GM10248 (cell line): ENCODE measurements at places on chromosomes 11 and 22.
A peak's percentile ranks its signal among the peaks of the same experiment; 100 is the strongest.

DNA sequence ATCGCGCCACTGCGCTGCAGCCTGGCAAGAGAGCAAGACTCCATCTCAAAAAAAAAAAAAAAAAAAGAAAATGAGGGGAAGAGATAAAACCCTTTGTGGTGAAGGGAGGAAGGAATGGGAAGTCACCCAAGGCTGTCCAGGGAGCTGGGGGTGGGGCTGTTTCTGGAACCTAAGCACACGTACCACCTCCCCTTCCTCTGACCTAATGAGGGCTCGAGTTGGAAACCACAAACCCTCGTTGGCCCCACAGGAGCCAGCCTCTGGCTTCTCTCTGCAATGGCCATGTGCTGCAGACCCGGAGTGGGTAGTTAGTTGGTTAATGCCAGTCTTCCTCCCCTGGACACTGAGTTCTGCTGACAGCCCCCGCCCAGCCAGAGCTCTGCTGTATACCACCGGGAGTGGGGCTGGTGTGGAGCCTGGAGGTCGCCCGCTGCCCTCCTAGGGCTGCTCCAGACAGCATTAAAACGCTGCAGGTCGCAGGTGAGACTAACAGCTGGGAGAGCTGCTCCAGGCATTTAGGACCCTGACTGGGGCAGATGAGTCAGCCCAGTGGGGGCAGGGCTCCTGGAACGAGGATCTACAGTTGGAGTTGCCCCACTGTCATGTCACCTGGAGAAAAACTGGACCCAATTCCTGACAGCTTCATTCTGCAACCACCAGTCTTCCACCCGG, at the start of gene LGALS12:
Gene LGALS12 (plus strand): TSS at position 228 of the 672 bp plus-strand sequence. CDS start 375 bp downstream, at position 603.
- DNase-seq: peak; percentile 19

- DNase-seq: no peak
These were observed 10.5 kb downstream of the EHD1 start for GRCh38 chr11:64867748-64868462.

DNA sequence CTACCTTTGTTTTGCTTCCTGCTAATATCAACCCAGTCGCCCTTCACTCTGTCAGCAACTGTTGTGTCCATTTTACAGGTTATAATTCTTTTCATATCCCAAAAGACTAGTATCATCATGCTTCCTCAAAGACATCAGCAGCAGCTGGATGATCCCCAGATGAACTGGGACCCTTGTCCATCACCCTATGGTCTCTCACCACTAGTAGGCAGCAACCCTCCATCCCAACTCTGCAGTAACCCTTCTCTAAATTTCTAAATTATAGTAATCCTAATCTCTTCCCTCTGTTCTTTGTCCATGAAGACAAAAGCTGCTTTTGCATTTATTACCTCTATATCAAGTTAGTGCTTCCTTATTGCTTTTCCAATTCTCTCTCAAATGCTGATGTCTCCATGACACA, 1025.8 kb downstream of the FAM181B start:
- DNase-seq: no peak

GRCh38 chr11:75655605-75656004, 13.2 kb downstream of the MAP6 start:
- no peak for DNase-seq

DNA sequence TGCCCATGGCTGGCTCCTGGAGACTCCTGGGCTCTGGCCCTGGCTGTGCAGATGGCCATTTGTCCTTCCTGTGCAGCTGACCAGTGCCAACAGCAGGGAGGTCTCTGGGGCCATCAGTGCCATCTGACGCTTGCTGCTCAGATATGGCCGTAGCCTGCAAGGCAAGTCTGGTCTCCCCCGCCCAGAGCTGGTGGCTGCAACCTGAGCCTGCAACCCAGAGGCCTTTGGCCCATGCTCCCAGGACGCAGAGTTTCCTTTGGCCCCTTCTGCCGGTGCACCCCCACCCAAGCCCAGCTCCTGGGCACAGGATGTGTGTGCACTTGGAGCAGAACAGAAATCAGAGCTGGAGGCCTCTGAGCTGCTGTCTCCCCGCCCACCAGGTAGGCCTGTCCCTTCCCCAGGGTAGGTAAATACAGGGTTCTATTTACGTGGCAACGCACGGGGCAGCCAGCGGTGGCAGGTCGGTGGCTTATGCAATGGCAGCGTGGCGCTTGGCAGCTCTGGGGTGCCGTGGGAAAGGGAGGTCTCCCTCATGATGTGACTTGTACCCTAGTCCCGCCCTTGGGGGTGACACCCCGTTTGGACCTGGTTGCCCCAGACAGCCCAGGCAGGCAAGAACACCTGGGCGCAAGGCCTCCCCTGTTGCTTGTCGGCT, 21.0 kb upstream of the MYEOV start:
- no peak for DNase-seq

GRCh38 chr11:13685461-13686108, 17.1 kb downstream of the FAR1 start:
- no peak for DNase-seq

DNA sequence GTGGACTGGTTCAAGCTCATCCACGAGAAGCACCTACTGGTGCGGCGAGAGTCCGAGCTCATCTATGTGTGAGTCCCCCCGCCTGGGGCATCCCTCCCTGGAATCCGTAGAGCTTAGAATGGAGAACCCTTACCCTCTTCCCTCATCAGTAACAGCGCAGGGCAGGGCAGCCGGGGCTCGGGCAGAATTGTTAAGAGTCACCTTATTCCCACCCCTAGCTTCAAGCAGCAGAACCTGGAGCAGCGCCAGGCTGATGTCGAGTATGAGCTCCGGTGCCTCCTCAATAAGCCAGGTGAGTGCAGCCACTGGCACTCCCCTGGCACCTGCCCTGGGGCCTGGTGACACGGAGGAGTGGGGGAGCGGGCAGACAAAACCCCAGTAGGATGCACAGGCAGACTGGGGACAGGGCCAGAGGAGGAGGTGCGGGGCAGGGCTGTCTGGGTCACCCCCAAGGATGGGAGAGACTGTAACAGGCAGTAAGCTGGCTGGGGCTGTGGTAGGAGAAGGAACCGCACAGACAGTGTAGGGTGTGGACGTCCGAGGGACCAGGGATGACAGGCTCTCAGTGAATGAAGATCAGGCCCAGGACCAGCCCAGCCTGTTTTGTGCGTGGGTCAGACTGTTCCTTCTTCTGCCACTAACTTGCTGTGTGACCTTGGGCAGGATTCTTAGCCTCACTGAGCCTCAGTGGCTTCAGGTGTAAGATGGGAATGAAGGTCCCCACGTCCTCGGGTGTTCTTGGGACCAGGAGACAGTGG, 20.4 kb downstream of the C22orf23 start:
- DNase-seq: no peak

GRCh38 chr11:57527056-57527631, 3.4 kb downstream of the TIMM10 start:
- peak; percentile 42 for DNase-seq

DNA sequence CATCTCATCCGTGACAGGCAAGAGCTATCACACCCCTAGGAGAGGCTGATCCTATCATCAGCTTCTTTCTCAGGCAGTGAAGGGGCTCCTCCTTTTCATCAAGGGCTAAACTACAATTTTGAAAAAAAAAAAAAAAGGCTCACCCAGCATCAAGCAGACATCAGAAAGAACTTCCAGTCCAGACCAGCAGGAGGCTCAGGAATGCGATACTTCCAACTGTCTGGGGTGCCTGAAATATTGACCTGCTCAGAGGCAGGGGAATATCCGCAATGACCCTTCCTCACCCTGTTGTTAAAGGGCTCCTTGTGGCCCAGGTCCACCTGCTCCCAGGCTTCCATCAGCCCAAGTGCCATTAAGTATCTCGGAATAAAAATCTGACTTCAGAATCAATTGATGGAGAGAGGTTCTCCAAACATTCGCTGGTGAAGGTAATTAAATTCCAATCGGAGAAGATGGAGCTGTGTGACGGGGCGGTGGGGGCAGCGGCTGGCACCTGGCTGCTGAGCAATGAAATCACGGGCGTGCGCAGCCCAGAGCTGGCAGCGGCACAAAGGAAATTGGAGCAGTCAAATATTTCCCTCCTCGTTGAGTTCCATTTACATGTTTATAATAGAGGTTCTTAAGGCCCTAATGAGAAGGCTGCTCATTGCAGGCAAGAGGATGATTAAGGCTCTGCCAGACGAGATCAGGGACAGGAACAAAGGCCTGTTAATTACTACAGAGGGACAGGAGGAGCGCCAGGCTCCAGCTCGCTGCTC, 69.0 kb upstream of the THY1 start:
- no peak for DNase-seq

- DNase-seq: no peak
These were observed 90.0 kb downstream of the CDKN1C start for GRCh38 chr11:2795491-2795991.

DNA sequence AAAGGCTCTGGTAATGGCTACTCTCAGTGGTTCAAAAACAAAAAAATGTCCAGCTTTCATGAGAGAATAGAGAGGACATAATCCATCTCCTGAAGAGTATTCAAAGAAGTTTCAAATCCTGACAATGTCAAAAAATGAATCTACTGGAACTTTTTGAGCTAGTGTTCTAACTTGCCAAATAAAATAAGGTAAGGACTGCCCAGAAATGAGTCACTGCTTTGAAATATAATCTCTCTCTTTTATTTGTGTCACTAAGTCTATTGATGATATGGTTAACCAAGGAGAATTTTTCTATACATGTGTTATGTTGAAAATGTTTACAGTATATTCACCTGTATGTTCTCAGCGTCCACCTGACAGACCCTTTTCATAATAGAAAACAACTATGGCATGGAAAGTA, 3.4 kb downstream of the GUCY1A2 start:
- DNase-seq: no peak

GRCh38 chr11:31856248-31856647, 45.1 kb upstream of the PAX6 start:
- DNase-seq: no peak

DNA sequence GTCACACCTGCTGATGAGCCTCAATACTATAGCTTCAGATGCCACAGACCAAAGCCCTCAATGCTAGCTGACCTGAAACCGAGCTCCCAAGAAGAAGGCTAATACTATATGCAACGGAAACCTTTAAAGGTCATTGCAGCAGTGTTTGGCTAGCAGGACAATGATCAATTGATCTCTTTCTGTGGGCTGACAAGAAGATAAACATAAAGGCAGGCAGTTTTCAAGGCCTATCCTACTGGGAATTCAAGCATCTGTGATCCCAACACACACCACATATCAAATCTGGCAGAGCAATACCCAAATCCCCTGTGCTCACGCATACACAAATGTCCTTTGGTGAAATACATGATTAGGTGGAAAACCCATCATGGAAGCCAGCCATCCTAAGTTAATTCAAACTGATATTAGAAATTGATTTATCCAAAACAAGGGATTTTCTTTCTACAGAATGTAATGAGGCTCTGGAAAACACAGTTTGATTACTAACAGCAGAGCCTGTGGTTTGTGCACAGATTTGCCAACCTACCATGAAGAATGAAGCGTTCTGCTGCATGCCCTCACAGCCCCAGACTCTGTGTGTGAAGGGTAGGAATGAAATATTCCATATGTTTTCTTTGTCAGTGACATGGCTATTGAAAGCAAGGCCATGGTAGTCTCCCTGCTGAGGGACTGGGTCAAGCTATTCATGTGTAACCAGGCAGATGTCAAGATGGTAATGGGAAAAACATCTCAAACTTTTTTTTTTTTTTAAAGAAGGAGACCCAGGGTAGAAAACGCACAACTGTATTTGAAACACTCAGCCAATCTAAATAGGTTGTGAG, 12.2 kb downstream of the LGR4 start:
- DNase-seq: no peak

- DNase-seq: no peak
These were observed 2.3 kb downstream of the CBX7 start for GRCh38 chr22:39149915-39150847.

- no peak for DNase-seq
These were observed 4.6 kb downstream of the FRMD8 start for GRCh38 chr11:65390996-65391395.

DNA sequence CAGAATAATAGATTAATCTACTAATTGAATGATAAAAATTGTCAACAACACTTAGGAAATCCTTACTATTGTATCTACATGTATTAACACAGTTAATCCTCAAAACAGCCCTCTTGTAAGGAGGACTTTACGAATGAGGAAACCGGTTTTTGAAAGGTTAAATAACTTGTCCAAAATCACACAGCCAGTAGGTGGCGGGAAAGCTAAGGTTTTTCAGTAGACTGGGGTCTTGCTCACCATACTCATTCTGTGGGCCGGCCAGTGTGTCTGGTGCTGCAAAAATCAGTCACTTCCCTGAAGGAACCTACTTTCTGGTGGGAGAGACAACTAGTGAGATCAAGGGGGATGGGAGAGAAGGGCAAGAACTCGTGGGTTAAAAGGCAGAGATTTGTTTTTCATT, 3.8 kb downstream of the DCPS start:
- DNase-seq: no peak

- no peak for DNase-seq
These were observed 418.6 kb downstream of the MN1 start for GRCh38 chr22:27382947-27383346.

GRCh38 chr11:35525501-35526175, at the start of gene PAMR1:
Gene PAMR1 (minus strand): TSS chr11:35525616. CDS start chr11:35525585, 31 bp downstream.
- DNase-seq: peak; percentile 42

DNA sequence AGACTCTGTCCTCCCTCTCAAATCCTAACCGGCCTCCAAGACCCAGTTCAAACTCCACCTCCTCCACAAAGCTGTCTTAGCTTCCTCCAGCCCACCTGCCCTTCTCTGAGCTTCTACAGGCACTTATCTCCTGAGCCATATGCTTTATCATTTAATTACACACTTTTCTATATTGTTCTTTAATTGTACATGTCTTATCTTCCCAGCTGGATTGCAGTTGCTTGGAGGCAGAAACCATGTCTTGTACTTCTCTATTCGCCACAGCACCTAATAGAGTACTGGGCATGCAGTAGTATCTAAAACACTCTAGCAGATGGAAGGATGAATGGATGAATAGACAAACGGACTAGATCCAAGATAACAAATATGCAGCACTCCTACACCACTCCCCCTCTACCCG, 11.3 kb downstream of the TRIM29 start:
- no peak for DNase-seq

- DNase-seq: no peak
These were observed 45.3 kb upstream of the ACCSL start for GRCh38 chr11:44002191-44003093.

- DNase-seq: no peak
These were observed 123.6 kb downstream of the TRIM44 start for GRCh38 chr11:35786188-35786587.

GRCh38 chr11:120667281-120667680, 155.7 kb downstream of the GRIK4 start:
- no peak for DNase-seq

DNA sequence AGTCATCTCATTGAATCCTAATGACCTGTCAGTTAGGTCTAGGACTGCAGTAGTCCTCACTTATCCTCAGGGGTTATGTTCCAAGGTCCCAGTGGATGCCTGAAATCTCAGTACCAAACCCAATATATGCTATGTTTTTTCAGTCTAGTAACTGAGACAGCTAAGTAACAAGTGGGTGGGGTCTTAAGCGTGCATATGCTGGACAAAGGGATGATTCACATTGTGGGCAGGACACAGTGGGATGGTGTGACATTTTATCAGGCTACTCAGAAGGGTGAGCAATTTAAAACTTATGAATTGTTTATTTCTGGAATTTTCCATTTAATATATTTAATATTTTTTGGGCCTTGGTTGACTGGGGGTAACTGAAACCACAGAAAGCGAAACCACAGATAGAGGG, 29.0 kb downstream of the DDX10 start:
- no peak for DNase-seq
